ENCODE measurements at places on chromosomes 5 and 9.

DNA sequence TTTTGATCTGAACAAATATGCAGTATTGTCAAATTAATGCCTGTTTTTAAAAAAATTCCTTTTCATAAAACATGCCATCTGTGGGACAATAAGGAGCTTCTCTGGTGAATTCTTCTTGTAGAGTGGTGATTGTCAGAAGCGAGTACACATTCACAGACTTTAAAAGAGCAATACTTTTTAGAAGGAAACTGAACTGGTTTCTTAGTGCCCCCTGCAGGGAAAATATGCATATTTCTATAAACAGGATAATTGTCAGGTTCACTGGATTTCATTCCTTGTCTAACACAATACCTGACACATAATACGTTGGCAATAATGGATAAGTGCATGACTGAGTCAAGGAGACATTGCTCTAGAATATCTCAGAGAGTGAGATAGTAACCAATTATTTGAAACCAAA is 133.7 kb downstream of the KIF4B start:
- DNase-seq, result no peak

DNA sequence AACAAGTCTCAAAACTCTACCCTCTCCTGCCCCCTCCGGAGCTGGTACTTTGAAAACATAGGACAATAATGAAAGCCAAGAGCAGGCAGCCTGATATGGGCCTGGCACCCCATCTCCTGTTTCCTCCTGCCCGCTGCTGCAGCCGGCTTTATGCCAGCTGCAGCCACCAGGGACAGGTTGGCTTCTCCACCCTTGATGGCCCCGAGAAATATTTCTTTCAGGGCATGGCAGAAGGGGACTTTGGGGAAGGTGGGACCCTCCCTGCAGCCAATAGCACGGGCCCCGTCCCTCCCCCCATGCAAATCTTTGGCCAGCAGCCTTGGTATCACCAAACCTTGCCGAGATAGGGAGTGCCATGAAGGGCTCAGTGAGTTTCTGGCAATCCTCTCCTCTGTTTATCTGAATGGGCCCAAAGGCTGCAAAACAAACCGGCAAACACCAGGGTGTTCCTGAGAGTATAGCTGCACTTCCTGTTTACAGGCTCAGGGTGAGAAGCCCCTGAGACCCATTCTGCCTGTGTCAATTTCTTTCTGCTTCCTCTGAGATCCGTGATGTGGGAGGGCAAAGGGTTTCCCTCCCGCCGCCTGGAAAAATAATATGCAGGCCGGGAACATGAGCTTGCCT is 73.4 kb upstream of the BOD1 start:
- no peak for DNase-seq

GRCh38 chr9:114896344-114896743 is 34.0 kb downstream of the TNFSF8 start:
- no peak for DNase-seq

DNA sequence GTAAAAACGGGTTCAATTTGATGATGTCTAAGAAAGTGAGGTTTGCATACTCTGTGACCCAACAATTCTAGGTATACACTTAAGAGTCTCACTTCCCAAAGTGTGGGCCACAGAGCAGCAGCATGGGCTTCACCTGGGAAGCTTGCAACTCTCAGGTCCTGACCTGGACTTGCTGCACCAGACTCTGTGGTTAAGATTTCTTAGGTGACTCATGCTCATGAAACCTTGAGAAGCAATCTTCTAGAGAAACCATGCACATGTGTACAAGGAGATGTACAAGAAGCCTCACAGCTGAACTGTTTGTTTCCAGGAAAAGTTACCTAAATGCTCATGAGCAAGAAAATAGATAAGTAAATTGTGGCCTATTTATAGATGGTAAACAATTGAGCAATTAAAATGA is 30.0 kb downstream of the DNAJC21 start:
- no peak for DNase-seq

DNA sequence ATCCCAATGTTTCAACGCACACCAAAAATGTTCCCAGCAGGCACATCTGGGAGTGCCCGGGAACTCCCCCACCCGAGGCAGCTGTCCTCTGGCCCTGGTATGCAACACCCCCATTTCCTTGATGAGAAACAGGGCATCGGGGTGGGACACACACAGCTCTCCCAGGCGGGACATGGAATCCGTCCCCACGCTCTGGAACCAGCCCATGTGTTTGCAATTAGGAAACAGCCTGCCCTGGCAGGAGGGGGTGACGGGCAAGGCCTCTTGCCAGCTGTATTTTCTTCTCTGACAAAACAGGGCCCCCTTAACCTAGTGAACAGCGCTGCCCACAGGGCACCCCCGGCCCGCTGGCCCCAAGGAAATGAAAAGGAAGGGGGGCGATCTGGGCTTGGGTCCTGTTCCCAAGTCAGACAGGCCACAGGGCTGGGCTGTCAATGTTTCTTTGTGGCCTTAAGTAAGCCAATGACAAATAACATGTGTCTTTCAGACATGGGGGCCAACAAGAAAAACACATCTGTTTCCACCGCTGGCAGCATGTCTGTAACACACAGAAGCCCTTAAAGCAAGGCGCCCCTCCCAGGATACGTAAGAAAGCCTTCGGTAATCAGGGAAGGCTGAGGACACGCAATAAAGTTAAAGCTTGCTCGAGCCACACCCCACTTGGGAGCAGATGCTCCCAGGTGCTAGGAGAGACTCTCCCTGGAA is 125.3 kb downstream of the ROR2 start:
- no peak for DNase-seq

GRCh38 chr9:23850690-23851629 is 24.9 kb upstream of the ELAVL2 start:
- DNase-seq, result no peak

- DNase-seq, result no peak
Observed at GRCh38 chr5:40494631-40495236, 185.0 kb upstream of the PTGER4 start.

DNA sequence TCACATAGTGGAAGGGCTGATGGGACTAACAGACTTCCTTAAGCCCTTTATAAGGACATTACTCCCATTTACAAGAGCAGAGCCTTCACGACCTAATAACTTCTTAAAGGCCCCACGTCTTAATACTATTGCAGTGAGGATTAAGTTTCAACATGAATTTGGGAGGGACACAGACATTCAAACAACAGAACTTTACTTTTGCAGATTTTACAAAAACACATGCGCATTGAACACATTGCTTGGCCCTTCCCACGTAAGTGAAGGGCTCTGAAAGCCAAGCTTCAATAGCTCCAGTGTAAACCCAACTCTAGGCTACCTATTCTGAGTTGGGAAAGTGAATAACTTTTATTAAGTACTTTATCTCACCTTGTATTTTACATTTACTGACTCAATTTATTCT is 53.8 kb upstream of the DNAH5 start:
- DNase-seq, result no peak

DNA sequence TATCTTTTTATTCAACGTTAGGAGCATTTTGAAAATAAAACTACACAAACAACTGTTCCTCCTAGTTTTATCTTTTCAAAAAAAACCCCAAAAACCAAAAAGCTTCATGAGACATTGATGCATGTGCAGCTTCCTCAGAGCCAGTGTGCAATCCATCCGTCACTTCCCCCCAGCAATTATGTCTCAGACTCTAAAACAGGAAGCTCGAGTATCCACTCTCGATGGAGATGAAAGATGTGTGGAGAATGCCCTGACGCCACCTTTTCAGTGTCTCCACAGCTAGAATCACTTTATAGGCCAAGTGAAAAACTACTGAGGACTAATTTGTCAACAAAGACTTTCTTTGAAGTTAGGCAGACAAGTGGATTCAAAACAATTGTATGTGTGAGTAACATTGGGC is 408.9 kb upstream of the SMARCA2 start:
- no peak for DNase-seq

- DNase-seq, result no peak
Observed at GRCh38 chr5:96537386-96537785, 104.3 kb upstream of the PCSK1 start.

GRCh38 chr9:34496149-34496712 is 26.6 kb downstream of the ENHO start:
- no peak for DNase-seq

- no peak for DNase-seq
Observed at GRCh38 chr5:118844351-118844750, 144.0 kb downstream of the DTWD2 start.

- no peak for DNase-seq
Observed at GRCh38 chr9:71072587-71072986, 48.8 kb downstream of the TRPM3 start.

DNA sequence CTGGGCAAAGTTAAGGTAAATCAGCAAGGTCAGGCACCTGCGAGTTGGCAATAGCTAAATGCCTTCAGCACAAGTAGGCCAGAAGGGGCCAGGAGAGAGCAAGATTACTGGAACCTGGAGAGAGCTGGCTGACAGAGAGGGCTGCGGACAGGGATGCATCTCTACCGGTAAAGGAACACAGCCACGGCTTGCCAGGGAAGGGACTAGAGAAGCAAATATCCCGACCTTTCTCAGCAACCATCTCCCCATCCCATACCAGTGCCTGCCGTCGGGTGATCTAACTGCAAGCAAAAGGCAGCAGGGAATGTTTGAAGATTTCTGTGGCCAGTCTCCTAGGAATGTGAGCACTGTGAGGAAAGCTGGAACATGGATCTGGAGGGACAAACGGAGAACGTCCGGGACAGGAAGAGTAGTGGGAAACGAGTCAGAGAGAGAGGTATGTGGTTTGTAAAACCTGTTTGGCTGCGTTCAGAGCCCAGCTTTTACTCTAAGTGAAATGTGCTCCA is 15.9 kb upstream of the ABLIM3 start:
- no peak for DNase-seq

- DNase-seq, result peak; percentile 16
Observed at GRCh38 chr5:179699616-179700237, 960 bp downstream of the CANX start.

DNA sequence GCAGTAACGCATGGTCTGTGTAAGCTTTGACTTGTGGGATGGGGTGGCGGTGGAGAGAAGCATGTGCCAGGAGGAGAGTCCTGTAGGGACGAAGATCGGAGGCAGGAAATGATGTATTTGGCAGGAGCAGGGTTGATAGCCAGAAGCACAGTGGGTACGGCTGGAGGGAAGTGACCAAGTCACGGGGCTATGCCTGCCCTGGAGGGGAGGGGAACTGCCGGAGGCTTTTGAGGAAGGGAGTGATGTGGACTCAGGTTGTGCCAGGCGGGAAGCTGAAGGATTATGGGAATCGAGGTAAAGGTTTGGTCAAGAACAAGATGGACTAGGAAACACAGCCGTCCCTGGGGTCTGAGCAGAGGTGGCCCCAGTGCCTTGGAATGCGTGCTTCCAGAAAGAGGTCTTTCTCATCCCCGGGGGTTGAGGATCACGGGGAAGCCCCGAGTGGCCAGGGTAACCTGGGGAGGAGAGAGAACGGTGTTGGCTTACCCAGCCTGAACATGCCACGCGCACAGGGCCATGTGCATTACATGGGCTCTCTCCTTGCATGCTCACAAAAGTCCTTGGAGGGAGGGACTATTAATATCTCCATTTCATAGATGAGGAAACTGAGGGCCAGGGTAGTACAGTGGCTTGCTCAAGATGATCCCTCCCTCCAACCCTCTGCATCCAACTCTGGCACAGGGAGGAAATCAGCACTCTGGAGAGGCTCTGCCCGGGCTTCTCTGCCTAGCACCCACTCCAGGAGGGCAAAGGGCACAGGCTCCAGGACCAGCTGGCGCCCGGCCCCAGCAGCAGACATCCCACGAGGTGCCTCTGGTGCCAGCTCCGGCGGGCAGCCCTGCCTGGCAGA is 253.8 kb downstream of the PBX3 start:
- no peak for DNase-seq

- no peak for DNase-seq
Observed at GRCh38 chr5:44644628-44645027, 164.1 kb upstream of the MRPS30 start.

DNA sequence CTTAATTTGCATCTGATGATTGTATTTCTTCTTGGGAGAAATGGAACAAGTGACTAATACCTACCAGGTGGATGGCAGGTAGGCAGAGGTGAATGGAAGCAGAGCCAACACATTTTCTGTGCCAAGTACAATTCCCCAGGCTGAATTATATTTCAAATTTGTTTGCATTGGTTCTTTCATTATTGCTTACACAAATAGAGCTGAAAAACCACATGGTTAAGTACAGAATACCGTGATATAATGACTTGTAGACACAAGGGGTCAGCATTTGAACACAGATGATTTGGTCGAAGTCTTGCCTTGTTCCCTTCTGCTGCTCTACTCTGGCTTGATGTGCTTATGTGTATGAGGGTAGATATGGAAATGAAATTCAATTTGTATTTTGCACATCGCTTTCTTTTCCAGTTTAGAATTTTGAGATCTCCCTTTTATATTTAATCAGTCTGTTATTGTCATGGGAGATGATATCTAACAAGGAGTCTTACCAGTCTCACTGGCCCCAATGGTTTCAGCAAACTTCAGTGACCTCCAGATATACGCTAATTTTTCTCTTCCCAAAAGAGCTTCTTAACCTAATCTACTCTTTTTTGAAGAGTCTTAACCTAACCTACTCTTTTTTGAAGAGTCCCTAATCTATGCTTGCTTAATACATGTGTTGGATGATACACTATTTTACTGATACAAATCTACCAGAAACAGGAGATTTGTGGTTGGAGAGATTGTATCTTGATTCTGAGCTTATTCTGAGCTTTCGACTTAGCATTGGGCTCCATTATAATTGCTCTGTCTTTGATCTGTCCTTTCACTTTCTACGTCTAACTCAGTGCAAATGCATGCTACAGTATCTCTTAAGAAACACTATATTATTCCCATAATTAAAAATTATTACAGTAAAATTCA is 88.1 kb downstream of the PCSK1 start:
- no peak for DNase-seq

GRCh38 chr5:91194824-91195381 is 188.2 kb downstream of the ARRDC3 start:
- DNase-seq, result no peak

DNA sequence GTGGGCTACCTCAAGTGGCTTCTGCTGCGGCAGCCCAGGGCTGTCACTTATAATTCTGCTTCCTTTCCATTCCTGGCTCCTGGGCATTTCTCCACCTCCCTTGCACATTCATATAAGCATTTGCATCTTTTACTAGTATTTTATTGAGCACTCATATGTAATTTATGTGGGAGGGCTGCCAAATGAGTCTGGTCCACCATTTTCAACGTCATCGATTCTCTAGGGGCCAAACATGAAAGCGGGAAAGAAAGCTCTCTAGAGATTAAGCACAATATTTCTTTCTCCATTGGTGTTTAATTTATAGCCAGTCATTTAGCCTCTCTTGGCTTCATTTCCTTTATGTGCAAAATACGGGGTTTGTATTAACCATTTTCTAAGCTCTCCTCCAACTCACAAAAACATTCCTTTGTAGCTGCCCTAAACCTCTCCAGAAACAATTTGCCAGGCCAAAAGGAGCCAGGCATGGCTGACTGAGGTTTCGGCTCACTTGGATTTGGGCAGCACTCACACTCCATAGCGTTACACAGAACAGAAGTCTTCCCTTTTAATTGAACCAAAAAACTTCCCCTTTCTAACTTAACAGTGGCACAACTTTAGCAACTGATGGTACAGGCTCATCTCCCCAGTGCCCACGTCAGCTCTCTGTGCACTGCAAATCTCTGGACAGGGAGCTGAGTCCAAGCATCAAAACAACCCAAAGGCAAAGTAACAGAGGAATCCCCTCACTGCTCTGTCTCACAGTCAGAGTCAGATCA is 183.5 kb downstream of the ROR2 start:
- no peak for DNase-seq

- no peak for DNase-seq
Observed at GRCh38 chr9:96688745-96689464, 33.8 kb upstream of the PRXL2C start.

GRCh38 chr5:56145511-56145910 is 87.6 kb downstream of the ANKRD55 start:
- no peak for DNase-seq

Measured in activated T-helper 9 cell treated with anti-CD3 and anti-CD28 coated beads, Interleukin-2, amount 50 U/mL, for 16 hours (primary cell).